Stimulated activated CD8-positive, alpha-beta memory T cell treated with anti-CD3 and anti-CD28 coated beads, Interleukin-7, amount 100 ng/mL, for 48 hours (primary cell): ENCODE measurements at places on chromosomes 1 and 21.

DNA sequence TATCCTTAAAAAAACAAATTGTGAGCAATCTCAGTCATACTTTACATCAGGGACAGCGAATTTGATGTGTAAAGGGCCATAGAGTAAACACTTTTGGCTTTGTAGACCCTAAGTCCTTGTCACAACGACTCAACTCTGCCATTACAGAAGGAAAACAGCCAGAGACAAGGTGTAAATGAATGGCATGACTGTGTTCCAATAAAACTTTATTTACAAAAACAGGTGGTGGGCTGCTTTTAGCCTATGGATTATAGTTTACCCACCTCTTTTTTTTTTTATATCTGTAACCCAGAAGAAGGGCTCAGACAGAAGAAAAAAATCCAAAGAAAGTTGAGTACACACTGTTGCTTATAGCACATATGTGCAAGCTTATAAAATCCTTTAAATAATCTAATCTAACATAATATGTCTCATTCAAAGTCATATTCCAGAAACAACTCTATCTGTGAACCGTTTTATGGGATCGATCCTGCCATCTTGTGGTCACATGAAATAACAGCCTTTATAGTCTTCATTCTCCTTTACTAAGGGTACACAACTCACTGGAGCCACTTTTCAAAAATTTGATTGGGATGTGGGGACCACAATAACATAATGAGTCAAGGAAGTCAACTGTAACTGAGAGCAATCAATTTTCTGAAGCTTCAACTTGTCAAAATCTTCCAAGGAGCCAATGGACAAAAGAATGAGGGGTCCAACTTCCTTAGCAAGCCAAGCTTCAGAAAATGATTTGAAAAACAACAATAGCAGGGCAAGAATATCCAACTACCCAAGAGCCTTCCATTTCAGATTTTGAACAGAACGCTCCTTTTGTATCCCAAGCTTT lies 142.2 kb upstream of the KRTAP19-8 start:
- no peak for DNase-seq

DNA sequence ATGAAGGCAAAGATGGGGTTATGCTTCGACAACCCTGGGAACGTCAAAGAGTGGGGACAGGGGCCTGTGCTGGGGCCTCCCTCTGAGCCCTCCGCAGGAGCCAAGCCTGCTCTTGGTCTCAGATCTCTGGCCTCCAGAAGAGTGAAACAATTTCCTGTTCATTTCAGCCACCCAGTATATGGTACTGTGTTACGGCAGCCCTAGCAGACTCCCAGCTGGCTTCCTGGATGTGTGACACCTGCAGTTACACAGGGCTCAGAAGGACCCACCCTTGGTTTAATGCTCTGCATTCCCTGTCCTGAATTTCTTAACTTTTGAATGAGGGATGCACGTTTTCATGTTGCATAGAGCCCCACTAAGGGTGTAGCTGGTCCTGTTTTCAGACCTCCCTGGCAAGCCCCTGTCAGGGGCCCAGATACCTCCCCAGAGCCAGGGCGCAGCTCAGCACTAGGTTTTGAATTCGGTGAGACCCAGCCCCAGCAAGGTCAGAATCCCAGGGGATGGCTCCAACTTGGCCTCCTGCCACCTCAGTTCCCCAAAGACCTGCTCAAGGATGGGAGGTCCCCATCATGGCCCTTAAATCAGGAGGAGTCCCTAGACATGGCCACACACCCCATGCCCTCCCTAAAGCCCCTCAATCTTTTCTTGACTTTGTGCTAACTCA lies 79.0 kb upstream of the IFFO2 start:
- no peak for DNase-seq

- no peak for DNase-seq
Observed at GRCh38 chr1:172324086-172324485, 96.4 kb upstream of the C1orf105 start.

DNA sequence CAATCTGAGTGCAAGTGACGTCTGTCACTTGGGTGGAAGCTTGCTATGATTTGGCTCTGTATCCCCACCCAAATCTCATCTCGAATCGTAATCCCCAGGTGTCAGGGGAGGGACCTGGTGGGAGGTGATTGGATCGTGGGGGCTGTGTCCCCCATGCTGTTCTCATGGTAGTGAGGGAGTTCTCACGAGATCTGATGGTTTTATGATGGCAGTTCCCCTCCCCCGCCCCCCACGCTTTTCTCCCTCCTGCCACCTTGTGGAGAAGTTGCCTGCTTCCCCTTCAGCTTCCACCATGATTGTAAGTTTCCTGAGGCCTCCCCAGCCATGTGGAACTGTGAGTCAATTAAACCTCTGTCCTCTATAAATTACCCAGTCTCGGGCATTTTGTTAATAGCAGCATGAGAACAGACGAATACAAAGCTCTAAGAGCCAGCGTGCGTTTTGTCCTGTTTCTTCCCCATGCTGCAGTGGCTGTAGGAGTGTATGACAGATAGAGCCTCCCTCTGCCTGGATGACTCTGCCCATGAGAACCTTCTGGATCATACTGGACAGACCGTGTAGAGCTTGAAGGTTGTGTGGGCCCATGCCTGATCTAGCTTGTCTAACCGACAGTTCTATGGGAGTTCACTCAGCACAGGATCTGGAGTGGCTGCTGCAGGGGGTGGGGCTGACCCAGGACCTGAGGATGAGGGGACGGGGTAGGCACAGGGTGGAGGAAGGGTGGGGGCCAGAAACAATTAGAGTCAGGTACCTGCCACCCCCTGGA lies 139.7 kb upstream of the ERRFI1 start:
- no peak for DNase-seq

DNA sequence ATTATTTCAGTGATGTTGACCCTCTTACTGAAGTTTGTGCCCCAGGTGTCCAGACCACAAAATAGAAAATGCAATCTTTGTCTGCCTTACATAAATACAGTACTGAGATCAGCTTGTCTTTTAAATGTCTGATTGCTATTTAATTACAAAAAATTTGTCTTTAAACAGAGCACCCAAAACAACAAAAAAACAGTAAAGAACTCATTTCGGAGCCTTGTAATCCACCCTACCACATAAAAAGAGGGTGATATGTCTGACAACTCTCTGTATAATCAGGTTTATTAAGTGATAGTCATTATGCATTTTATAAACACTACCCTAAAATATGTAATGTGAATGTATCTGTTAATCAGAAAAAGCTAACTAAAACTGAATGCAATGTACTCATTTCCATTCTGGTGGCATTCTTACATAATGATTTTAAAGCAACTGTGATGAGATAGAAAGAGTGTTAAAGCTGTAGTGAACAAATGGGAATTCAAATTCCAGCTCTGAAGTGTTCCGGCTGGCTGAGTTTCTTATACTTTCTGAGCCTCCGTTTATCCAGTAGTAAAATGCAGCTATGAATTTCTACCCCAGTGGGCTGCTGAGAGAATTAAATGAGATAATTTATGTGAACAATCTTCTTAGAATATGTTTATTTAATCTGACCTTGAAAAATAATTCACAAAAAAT lies 486.6 kb downstream of the USP25 start:
- no peak for DNase-seq

- DNase-seq, result no peak
Observed at GRCh38 chr1:117271959-117272358, 61.2 kb upstream of the VTCN1 start.

- no peak for DNase-seq
Observed at GRCh38 chr1:44420535-44420934, 15.5 kb downstream of the RNF220 start.

DNA sequence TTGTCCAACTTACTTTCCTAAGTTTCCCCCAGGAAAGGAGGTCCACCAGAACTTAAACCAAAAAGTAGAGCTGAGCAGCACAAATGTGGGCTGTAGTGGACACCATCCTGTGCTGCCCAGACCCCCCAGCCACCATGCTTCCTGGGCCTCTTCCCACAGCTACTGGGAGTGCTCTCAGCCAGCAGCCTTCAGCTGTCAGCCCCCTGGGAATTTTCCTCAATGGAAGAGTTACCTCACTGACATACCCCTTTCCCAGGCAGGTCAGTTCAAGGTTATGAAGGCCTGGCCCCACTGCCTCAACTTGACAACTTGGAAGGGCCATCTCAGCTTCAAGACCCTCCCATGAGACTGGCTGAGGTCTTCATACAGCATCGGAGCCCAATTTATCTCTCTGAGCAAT lies 47.7 kb downstream of the CDCP2 start:
- DNase-seq, result no peak

DNA sequence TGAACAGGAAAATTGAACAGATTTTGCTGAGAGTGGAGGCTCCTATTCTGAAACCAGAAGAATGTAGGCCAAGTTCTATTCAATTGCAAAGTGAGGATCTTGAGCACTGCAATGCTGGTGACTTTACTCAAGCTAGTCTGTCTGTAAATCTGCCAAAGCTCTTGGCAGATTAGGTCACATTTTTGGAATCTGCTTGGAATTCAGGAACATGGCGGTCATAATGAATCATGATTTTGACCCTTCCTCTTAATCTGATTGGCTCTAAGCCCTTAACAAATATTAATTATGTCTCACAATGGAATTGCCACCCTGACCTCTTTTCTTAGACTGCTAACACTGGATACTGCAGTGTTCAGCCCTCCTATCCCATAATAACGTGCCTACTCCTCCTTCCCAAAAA lies 7.2 kb upstream of the GNG12 start:
- no peak for DNase-seq

DNA sequence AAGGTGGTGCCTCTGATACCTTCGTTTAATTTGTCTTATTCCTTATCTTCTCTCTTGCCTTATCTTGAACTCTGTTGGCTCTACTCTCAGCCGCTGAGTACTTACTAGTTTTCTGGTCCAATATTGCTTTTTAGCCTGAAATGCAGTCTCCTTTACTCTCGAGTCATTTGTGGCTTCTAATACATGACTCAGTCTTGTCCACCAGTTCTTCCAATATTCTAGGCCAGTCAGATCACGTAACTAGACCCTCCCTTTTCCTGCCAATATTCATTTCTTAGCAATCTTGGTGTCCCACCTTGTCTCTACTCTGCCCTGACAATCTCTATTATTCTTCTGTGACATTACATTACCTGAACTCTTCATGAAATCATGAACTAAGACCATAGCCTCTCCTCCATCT lies 555.8 kb downstream of the DPYD start:
- DNase-seq, result no peak

- no peak for DNase-seq
Observed at GRCh38 chr1:2405588-2406295, 6.6 kb downstream of the PEX10 start.

DNA sequence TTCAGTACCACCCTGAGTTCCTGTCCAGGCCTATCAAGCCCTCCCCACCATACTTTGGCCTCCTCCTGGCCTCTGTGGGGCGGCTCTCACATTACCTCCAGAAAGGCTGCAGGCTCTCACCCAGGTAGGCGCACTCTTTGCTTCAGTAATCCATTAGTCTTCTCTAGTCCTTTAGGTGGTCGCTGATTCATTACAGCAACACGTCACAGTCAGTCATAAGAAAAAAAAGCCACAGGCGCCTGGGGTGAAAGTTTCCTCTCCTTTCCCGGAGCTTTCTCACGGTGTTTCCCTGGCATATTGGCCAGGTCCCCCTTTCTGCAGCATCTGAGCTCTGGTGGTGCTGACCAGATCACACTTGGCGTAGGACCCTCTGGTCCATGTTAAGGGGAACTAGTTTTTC lies 12.1 kb downstream of the SLFNL1 start:
- no peak for DNase-seq

DNA sequence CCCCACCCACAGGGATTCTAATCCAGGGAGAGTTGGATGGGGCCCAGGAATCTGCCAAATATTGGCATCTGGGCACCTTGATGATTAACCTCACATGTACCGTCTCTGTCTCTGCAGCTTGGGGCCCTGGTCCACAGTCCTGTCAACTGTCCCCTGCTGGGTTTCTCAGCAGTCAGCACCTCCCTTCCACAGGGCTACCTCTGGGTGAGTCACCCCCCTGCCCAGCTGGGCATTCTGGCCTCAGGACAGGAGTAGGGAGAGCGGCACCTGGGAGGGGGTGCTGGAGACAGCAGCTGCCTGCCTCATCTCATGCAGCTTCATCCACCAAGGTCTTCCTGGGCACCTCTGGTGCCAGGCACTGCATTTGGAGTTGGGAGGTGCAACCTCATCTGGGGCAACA lies 100.6 kb upstream of the ACTL8 start:
- DNase-seq, result no peak

DNA sequence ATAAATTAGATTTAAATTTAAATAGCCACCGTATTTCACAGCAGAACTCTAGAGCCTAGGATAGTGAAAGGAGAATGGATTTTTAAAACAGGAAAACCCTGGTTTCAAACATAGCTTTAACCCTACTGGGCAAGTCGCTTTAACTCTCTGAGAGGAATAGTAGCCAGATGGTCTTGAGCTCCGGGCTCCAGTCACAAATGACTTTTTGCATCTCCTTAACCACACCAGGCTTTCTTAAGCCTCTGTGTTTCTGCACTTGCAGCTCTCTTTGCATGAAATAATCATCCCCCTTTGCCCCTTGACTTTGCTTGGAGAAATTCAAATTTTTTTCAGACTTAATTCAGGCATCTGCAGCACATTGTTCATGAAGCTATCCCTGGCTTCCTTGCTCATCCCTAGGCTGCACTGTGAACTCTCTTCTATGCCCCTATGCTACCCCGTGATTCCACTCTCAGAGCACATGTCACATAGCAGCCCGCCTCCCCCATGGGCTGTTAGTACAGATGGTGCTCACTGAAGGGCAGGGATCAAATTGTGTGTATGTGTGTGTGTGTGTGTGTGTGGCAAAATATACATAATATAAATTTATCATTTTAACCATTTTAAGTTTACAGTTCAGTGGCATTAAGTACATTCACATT lies 68.8 kb upstream of the DAB1 start:
- no peak for DNase-seq

DNA sequence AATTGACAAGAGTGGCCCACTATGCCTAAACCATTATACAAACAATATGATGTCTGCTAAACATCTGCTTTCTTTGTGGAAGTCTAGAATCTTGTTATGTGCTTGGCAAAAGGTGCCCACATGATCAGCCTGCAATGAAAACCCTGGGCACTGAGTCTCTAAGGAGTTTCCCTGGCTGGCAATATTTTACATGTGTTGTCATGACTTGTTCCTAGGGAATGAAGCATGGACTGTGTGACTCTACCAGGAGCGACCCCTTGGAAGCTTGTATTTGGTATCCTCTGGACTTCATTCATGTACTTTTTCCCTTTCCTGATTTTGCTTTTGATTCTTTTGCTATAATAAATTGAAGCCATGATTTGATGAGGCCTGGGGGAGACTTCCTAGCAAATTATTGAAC lies 324.9 kb downstream of the HHIPL2 start:
- no peak for DNase-seq
